ENCODE measurements at places on chromosomes 11 and 22.

GRCh38 chr11:130054966-130055365, 14.7 kb upstream of the APLP2 start:
- H3K36me3 ChIP-seq: no peaks in the 10 kb centered on the region
- no peaks in the 10 kb centered on the region for H3K4me1 ChIP-seq
- H3K27ac ChIP-seq: no peak overlapping the region
- DNase-seq: no peak

GRCh38 chr11:78533399-78533798, 41.3 kb downstream of the NARS2 start:
- peaks cover 7% of the 10 kb centered on the region for H3K36me3 ChIP-seq
- peak overlapping the region; percentile 98 for H3K27ac ChIP-seq
- DNase-seq: peak; percentile 24
- H3K4me1 ChIP-seq: peaks cover 15% of the 10 kb centered on the region

DNA sequence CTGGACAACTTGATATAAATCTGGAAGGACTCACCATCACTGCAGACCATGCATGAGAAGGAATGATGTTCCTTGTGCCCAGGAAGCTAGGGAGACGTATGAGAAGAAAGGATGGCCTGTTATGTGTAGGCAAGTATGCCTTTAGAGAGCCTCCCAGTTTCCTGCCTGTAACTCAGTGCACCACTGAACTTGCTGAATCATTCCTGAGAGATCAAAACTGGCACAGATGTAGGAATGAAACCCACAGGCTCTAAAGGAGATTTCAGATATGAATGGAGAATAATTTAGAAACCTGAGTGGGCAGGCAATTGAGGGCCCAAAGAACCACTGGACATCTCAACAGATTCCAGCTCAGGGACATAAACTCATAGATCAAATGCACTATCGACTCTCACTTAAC, 38.4 kb upstream of the PRSS23 start:
- H3K27me3 ChIP-seq: peaks cover 2% of the 10 kb centered on the region
- H3K4me1 ChIP-seq: no peaks in the 10 kb centered on the region
- no peak overlapping the region for H3K4me3 ChIP-seq

DNA sequence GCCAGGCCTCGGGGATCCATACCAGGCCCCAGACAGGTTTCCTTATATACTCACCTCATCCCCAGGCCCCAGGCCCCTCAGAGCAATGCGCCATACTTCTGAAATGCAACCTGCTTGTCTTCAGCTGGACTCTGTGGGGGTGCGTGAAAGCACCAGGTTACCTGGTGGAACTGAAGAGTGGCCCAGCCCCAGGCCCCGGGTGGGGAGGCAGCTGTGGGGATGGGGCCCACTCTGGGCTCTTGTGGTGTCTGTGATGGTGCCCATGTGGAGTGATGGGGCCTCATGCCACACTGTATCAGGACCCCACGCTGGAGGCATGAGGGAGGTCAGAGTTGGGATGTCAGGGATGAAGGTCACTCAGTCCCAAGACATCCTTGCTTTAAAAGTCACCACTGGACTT, 999.0 kb downstream of the BRD1 start:
- no peak overlapping the region for H3K27ac ChIP-seq
- no peaks in the 10 kb centered on the region for H3K4me1 ChIP-seq
- no peak for DNase-seq
- no peaks in the 10 kb centered on the region for H3K36me3 ChIP-seq
- H3K27me3 ChIP-seq: peaks cover 9% of the 10 kb centered on the region

DNA sequence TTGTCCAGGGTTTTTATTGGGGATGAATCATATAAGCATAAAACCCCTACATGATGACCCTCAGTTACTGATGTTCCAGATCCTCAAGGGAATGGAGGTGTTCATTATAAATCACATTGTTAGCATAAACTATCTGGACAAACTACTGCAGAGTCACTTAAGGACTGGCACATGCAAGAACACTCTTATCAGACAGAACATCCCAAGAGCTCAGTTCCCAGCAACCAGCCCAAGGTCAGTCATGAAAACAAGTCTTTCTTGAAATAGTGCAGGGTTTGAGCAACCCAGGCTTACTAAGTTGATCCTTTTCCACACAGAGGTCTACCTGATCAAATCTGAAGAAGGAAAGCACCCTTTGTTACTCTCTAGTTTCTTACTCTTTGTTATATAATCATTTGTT, 13.5 kb upstream of the PTS start:
- no peaks in the 10 kb centered on the region for H3K36me3 ChIP-seq
- no peaks in the 10 kb centered on the region for H3K4me1 ChIP-seq
- no peak overlapping the region for H3K4me3 ChIP-seq
- H3K27ac ChIP-seq: no peak overlapping the region

GRCh38 chr11:43582024-43582862, 98.3 kb upstream of the HSD17B12 start:
- no peak overlapping the region for H3K27ac ChIP-seq
- H3K36me3 ChIP-seq: no peaks in the 10 kb centered on the region
- peaks cover 34% of the 10 kb centered on the region for H3K27me3 ChIP-seq
- DNase-seq: no peak

DNA sequence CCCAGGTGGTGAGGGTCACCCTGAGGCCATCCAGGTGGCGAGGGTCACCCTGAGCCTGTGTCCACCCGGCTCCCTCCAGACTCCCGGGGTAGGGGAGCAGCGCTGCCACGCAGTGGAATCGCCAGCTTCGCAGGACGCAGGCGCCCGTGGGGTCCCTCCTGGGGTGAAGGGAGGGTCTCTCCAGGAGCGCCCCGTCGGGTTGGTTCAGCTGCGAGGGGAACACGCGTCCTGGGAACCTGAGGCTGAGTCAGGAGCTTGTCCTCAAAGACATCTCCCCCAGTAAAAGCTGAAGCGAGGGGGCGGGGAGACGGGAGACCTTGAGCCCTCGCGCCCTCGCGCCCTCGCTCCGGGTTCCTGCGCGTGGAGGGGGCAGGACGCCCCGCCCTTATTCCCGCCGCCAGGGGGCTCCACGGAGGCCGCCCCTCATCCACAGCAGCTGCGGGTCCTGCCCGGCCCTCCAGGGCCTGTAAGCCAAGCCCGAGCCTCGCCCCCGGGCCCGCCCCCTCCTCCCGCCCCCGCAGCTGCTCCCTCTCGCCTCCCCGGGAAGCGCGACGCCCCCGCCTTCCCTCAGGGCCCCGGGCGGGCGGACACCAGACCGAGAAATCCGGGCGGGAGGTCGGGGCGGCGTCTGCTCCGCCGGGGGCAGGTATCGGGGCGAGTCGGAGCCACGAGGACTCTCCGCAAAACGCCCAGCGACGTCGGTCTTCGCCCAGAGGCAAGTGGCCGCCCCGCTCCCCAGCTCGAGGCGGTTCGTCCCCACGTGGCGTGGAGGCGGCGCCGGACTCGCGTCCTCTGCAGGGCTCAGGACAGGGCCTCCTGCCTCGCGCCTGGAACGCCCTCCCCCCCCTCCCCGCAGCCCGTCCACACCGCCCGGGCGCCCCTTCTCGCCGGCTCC, 22.8 kb downstream of the PIM3 start:
- H3K36me3 ChIP-seq: peaks cover 11% of the 10 kb centered on the region
- H3K4me1 ChIP-seq: peaks cover 6% of the 10 kb centered on the region
- peak overlapping the region; percentile 49 for H3K4me3 ChIP-seq
- peaks cover 17% of the 10 kb centered on the region for H3K27me3 ChIP-seq
- DNase-seq: no peak

- no peak for DNase-seq
- H3K27me3 ChIP-seq: peaks cover 4% of the 10 kb centered on the region
These were observed 114.2 kb downstream of the ME3 start for GRCh38 chr11:86558207-86558606.

DNA sequence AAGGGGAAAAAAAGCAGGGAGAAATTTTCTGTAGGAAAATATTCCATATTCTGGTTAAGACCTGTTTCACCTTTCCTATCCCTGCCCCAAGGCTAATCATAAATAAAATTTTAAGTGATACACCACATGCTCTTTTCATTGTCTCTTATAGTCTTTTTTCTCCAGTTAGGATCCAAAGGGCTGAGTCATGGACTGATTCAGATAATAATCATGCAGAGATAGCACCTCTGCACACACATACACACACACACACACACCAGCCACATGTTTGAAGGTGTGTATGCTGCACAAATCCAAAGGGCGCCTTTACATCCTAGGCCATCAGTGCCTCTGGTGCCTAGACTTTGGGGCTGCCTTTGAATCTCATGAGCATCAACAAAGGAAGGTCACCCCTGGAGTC, 35.5 kb upstream of the CWF19L2 start:
- DNase-seq: no peak
- peaks cover 3% of the 10 kb centered on the region for H3K27me3 ChIP-seq
- H3K27ac ChIP-seq: no peak overlapping the region
- H3K4me1 ChIP-seq: no peaks in the 10 kb centered on the region

GRCh38 chr22:50138041-50138440, 32.5 kb upstream of the PANX2 start:
- peaks cover 3% of the 10 kb centered on the region for H3K4me1 ChIP-seq
- no peak overlapping the region for H3K27ac ChIP-seq

DNA sequence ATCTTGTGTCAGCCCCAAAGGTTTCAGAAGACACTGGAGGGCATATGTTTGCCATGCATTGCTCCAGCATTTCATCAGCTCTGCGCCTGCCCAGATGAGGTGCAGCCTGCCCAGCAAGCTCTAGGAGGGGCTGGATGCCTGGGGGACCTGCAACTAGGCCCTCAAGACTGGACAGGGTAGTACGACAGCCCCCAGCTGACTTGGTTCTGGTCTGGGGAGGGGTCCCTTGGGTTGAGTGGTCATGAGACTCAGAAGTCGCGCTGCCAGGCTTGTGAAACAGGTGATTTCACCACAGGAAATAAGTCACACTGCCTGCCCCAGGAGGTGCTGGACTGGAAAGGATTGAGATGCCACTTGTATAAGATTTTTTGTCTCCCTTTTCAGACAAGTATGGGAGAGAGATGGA, 23.4 kb downstream of the TPBGL start:
- DNase-seq: no peak
- H3K27ac ChIP-seq: peak overlapping the region; percentile 11
- H3K4me1 ChIP-seq: peaks cover 37% of the 10 kb centered on the region
- no peak overlapping the region for H3K4me3 ChIP-seq
- no peaks in the 10 kb centered on the region for H3K36me3 ChIP-seq

DNA sequence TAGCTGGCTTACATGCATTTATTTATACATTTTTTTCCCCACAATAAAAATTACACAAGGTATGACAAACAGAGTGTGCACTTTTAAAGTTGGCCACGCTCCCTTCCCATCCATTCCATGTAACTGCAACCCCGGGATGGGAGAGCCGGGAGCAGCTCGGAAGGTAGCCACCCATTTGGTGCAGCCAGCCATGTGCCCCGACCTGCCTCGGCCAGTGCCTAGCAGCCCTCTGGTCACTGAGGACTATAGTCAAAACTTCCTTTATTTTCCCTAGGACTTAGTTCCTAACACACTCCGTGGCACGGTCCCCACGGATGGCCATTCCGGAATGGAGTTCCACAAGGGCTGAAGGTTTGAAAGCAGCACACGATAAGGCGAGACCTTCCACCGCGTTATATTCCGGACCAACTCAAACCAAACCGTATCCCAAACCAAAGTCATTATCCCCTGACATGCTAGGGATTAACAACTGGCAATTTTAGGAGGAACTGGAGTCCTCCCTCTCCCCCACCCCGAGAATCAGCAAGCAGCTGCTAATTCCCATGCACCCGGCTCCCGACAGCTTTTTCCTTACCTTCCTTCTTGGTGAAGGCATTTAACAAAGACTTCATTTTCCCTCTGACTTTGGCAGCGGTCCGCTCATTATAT, 426.4 kb downstream of the SHANK2 start:
- H3K36me3 ChIP-seq: peaks cover 2% of the 10 kb centered on the region
- DNase-seq: no peak
- H3K27me3 ChIP-seq: peaks cover 19% of the 10 kb centered on the region
- no peak overlapping the region for H3K27ac ChIP-seq
- H3K4me1 ChIP-seq: no peaks in the 10 kb centered on the region

- H3K4me1 ChIP-seq: no peaks in the 10 kb centered on the region
- H3K4me3 ChIP-seq: no peak overlapping the region
- H3K27me3 ChIP-seq: peaks cover 7% of the 10 kb centered on the region
- DNase-seq: no peak
- no peak overlapping the region for H3K27ac ChIP-seq
These were observed 83.1 kb downstream of the MN1 start for GRCh38 chr22:27718186-27719035.

- no peaks in the 10 kb centered on the region for H3K4me1 ChIP-seq
- no peak overlapping the region for H3K4me3 ChIP-seq
- H3K36me3 ChIP-seq: no peaks in the 10 kb centered on the region
- peaks cover 24% of the 10 kb centered on the region for H3K27me3 ChIP-seq
- H3K27ac ChIP-seq: no peak overlapping the region
These were observed 10.5 kb downstream of the EMID1 start for GRCh38 chr22:29216011-29216872.

GRCh38 chr11:94130298-94131046, 1.8 kb downstream of the PANX1 start:
- no peaks in the 10 kb centered on the region for H3K27me3 ChIP-seq
- H3K4me3 ChIP-seq: no peak overlapping the region
- H3K36me3 ChIP-seq: no peaks in the 10 kb centered on the region
- peaks cover 36% of the 10 kb centered on the region for H3K4me1 ChIP-seq

- no peak for DNase-seq
- no peak overlapping the region for H3K4me3 ChIP-seq
- no peaks in the 10 kb centered on the region for H3K4me1 ChIP-seq
- no peak overlapping the region for H3K27ac ChIP-seq
These were observed 425.2 kb downstream of the OPCML start for GRCh38 chr11:133107136-133107535.

- peaks cover 25% of the 10 kb centered on the region for H3K27me3 ChIP-seq
- DNase-seq: no peak
- H3K4me1 ChIP-seq: peaks cover 3% of the 10 kb centered on the region
- H3K36me3 ChIP-seq: no peaks in the 10 kb centered on the region
These were observed 17.4 kb downstream of the LRRC32 start for GRCh38 chr11:76653012-76653673.

- H3K27me3 ChIP-seq: no peaks in the 10 kb centered on the region
- no peak overlapping the region for H3K4me3 ChIP-seq
These were observed 23.3 kb upstream of the PPP6R3 start for GRCh38 chr11:68436985-68437926.

GRCh38 chr11:68160100-68160695, 39.0 kb upstream of the CHKA start:
- no peak overlapping the region for H3K4me3 ChIP-seq
- no peaks in the 10 kb centered on the region for H3K4me1 ChIP-seq
- DNase-seq: no peak

DNA sequence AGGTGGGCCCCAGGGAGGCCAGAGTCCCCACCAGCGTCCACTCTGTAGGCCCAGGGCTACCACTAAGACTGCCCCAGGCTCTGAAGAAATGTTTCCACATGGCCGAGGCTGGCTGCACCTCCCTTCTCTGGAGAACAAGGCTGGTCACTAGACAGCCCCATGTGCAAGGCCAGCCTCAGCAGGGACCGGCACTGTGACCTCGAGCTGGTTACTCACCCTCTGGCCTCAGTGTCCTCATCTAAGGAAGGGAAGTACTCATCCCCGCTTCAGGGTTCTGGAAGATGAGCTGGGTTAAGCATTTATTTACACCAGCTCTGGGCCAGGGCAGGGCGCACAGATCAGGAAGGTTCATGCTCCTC, 9.7 kb downstream of the PMM1 start:
- DNase-seq: no peak
- H3K27ac ChIP-seq: no peak overlapping the region
- no peak overlapping the region for H3K4me3 ChIP-seq
- peaks cover 2% of the 10 kb centered on the region for H3K4me1 ChIP-seq
